ENCODE measurements at places on chromosomes 5 and 9.

DNA sequence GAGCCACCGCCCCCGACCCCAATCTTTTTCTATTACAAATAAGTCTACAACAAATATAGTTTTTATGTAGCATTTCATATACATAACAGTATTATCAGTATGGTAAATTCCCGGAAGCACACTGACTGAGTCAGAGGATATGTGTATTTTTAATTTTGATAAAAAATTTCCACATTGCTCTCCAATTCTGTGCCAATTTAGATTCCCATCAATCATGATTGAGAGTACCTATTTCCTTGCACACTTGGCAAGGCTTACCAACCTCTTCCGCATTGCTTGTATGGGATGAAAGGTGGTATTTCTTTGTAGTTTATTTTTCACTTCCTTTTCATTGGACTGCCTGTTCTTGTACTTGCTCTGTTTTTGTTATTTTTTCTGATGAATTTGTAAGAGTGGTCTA is 204.6 kb downstream of the RFX3 start:
- H3K27me3 ChIP-seq: no peaks in the 10 kb centered on the region
- H3K4me1 ChIP-seq: no peaks in the 10 kb centered on the region
- no peak overlapping the region for H3K4me3 ChIP-seq
- no peak overlapping the region for H3K27ac ChIP-seq
- H3K36me3 ChIP-seq: peaks cover 34% of the 10 kb centered on the region

- peak overlapping the region; percentile 40 for H3K4me3 ChIP-seq
- no peaks in the 10 kb centered on the region for H3K36me3 ChIP-seq
- peaks cover 34% of the 10 kb centered on the region for H3K4me1 ChIP-seq
- H3K27ac ChIP-seq: no peak overlapping the region
Observed at GRCh38 chr9:100601216-100601615, 23.3 kb downstream of the CAVIN4 start.

DNA sequence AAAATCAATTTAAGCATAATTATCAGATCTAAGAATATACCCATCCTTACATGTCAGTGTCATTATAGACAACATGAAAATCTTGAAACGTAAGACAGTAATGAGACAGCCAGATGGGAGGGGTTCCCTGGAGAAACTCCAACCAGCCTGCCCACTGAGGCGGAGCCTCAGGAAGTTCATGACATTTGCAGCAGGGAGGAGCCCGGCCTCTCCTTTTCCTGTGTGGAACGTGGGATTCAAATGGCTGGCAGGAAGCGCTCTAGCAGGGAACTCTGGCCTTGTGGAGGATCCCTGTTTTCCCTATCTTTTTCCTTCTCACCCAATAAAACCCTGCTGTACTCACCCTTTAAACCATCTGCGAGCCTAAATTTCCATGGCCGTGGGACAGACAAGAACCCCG is 176.6 kb upstream of the KCNN2 start:
- H3K27ac ChIP-seq: peak overlapping the region; percentile 96
- H3K27me3 ChIP-seq: no peaks in the 10 kb centered on the region
- H3K4me3 ChIP-seq: no peak overlapping the region
- H3K4me1 ChIP-seq: peaks cover 5% of the 10 kb centered on the region
- DNase-seq: peak; percentile 6

DNA sequence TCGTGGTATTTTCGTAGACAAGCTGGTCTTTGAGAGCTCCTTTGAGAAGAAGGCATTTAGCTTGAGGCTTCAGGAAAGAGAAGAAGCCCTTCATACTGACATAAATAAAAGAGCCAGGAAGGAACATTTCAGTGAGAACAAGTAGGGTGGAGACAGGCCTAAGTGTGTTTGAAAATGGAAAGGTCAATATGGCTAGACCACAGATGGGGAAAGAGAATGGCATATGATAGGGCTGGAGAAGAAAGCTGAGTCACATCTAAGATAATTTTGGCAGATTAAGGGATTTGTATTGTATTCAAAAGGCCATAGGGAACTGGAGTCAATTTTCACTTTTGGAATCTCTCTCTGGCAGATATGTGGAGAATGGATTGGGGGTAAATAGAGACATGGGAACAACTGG is 374.9 kb downstream of the TMEM38B start:
- DNase-seq: no peak
- H3K27me3 ChIP-seq: no peaks in the 10 kb centered on the region
- H3K36me3 ChIP-seq: no peaks in the 10 kb centered on the region
- no peak overlapping the region for H3K27ac ChIP-seq
- H3K4me1 ChIP-seq: peaks cover 6% of the 10 kb centered on the region

DNA sequence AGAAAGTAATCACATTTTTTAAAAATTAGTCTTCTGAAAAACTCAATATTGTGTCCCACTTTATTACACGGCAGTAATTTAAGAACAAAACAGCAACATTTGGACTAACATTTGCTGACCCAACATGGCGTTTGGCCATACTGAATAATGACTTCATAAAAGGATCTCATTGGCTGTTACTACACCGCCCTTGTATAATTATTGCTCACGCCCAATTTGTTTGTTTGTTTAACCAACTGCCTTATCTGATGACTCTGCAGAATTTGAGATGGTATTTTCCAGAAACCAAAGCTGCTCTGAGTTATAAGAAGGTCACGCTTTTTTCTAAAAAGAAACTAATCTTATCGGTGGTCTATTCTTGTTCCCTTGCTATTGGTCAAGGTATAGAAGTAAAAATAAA is 200.2 kb upstream of the TARS1 start:
- H3K27me3 ChIP-seq: peaks cover 5% of the 10 kb centered on the region
- H3K36me3 ChIP-seq: no peaks in the 10 kb centered on the region
- H3K27ac ChIP-seq: no peak overlapping the region
- DNase-seq: no peak

DNA sequence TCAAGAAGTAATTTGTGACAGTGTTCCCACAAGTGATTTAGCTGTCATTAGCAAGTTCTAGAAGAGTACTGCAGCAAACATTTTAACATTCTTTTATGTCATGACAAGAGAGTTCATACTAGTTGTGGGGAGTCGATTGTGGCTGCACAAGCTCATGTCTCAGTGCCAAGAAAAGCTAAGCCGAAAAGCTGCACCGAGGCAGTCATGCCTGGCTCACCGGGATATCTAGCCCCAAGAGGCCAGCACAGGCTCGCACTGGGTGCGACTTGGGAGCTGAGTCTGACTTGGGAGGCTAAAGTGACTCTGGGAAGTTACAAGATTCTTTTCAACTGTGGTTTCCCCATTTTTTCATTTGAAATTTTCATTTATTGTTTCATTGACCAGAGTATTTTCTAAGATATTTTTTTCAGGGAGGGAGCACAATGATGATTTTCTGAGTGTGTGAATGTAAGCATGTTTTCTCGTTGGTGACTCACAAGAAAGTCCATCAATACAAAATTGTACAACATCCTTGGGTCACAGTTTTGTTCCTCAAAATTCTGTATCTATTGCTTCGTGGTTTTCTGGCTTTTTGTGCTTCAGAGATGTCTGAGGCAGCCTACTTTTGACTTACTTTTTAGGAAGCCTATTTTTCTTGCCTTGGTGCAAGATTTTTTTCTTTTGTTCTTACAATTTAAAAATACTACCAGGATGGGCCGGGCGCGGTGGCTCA is 18.7 kb downstream of the CAST start:
- H3K27me3 ChIP-seq: no peaks in the 10 kb centered on the region
- H3K4me3 ChIP-seq: no peak overlapping the region
- H3K36me3 ChIP-seq: no peaks in the 10 kb centered on the region
- H3K4me1 ChIP-seq: peaks cover 2% of the 10 kb centered on the region

- DNase-seq: no peak
- H3K4me3 ChIP-seq: no peak overlapping the region
- no peak overlapping the region for H3K27ac ChIP-seq
Observed at GRCh38 chr5:113244966-113245365, 189.8 kb downstream of the TSSK1B start.

GRCh38 chr5:157952374-157952685 is 93.4 kb upstream of the CLINT1 start:
- no peak for DNase-seq
- H3K27ac ChIP-seq: no peak overlapping the region
- peaks cover 16% of the 10 kb centered on the region for H3K4me1 ChIP-seq
- H3K27me3 ChIP-seq: peaks cover 7% of the 10 kb centered on the region
- H3K4me3 ChIP-seq: no peak overlapping the region
- no peaks in the 10 kb centered on the region for H3K36me3 ChIP-seq

GRCh38 chr5:169181814-169182213 is 119.1 kb downstream of the SLIT3 start:
- no peaks in the 10 kb centered on the region for H3K36me3 ChIP-seq
- no peaks in the 10 kb centered on the region for H3K4me1 ChIP-seq
- DNase-seq: no peak
- peaks cover 3% of the 10 kb centered on the region for H3K27me3 ChIP-seq

DNA sequence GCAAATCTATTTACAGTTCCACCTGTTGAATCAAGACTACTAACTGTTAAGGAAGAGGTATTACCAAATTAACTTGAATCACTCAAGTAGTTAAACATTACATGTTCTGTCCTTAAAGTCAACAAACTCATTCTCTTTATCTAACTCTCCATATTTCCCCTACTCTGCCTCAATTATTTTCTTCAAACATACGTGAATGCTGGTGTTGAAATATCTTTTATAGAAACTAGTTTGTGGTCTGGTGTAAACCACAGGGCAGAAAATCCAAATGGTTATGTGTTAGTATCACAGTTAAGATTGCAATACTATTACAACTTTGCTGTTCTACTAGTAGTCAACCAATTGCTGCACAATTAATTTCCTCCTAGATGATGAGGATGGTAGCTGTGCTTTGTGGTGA is 603.5 kb downstream of the KCTD16 start:
- H3K36me3 ChIP-seq: no peaks in the 10 kb centered on the region
- no peak overlapping the region for H3K4me3 ChIP-seq
- no peaks in the 10 kb centered on the region for H3K4me1 ChIP-seq

DNA sequence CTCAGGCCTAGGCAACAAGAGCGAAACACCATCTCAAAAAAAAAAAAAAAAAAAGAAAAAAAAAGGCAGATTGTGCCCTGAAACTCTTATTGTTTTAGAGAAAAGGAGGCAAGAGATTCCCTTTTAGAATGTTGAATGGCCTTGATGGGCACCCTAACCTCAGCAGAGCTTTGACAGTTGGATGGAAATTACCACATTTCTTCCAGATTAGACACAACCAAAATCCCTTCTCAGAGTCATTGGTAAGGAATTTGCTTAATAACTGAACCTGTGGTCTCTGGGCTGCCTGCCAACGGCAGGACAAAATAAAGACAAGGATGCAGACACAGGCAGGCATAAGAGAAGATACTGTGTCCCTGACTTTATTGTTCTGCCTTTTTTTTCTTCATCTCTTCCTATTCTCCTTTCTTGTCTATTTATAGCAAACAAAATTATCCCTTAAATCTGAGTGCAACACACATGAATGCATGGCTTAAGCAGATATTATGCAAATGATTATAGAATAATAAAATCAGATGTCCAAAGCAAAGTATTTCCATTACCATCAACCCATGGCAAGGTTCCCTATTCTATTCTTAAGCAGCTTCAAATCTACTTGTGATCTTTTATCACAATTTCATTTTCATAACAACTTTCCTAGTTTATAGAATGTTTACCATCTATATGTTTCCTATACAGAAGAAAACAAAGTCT is 37.3 kb upstream of the TRIO start:
- peaks cover 15% of the 10 kb centered on the region for H3K4me1 ChIP-seq
- H3K27ac ChIP-seq: no peak overlapping the region
- H3K4me3 ChIP-seq: no peak overlapping the region
- H3K27me3 ChIP-seq: peaks cover 12% of the 10 kb centered on the region
- no peak for DNase-seq
- H3K36me3 ChIP-seq: no peaks in the 10 kb centered on the region

DNA sequence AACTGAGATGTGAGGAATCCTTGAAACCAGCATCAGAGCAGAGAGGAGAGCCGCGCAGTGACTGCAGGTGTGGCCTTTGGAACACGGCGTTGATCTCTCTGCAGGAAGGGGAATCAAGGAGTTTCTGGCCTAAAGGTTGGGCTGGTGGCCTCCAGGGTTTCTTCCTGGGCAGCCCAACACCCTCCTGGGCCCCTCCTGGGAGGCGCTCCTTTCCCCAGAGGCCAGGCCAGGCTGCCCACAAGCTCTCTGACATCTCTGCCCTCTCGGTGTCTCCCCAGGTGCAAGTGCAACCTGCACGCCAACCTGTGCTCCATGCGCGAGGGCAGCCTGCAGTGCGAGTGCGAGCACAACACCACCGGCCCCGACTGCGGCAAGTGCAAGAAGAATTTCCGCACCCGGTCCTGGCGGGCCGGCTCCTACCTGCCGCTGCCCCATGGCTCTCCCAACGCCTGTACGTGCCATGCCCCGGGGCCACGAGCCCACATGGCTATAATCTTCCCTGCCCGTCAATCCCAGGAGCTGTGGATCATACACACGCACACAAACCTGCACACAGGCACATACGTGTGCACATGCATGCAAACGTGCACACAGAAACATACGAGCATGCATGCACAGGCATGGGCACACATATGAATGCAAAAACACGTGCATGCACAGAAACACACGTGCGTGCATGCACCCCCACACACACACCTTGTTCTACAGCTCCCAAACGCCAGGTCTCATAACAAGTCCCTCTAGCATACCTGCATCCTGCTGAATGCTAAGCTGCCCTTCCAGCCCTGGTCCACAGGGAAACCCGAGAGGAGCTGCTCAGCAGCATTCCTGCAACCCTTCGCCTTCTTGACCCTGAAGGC is 64.9 kb downstream of the NTNG2 start:
- H3K4me1 ChIP-seq: peaks cover 38% of the 10 kb centered on the region
- DNase-seq: no peak
- no peaks in the 10 kb centered on the region for H3K36me3 ChIP-seq
- no peak overlapping the region for H3K4me3 ChIP-seq
- H3K27ac ChIP-seq: no peak overlapping the region
